ENCODE measurements at places on chromosomes 5 and 9.

- DNase-seq: no peak
Observed at GRCh38 chr9:121826711-121827110, 175.3 kb downstream of the DAB2IP start.

GRCh38 chr9:86721843-86722705 lies 225.2 kb downstream of the GAS1 start:
- no peak for DNase-seq

- no peak for DNase-seq
Observed at GRCh38 chr5:108251350-108251749, 130.5 kb downstream of the FBXL17 start.

- DNase-seq: no peak
Observed at GRCh38 chr5:112685386-112685785, 52.3 kb upstream of the APC start.

All from NCI-H2081 (cell line).